Ammon's horn (tissue), 1 donor: ENCODE measurements at places on chromosomes 16 and 17.
A peak's percentile ranks its signal among the peaks of the same experiment; 100 is the strongest.

GRCh38 chr16:85522842-85523601 is 90.1 kb upstream of the GSE1 start:
- DNase-seq = no peak

DNA sequence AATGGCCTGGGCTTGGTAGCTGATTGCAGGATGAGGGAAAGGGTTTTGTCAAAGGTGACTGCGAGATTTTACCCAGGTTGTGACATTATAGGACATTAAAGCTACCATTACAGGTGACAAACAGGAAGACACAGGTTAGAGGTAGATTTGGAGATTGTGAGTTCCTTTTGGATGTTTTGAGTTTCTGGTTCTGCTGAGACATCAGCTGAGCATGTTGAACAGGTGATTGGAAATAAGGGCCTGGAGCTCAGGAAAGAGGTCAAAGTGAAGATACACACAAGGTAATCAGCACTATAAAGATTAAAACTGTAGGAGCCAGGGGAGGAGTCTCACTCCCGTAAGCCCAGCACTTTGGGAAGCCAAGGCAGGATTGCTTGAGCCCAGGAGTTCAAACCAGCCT is 6.0 kb downstream of the GSDMA start:
- no peak for DNase-seq

- no peak for DNase-seq
These were observed 61.2 kb downstream of the MEAK7 start for GRCh38 chr16:84443166-84443802.

DNA sequence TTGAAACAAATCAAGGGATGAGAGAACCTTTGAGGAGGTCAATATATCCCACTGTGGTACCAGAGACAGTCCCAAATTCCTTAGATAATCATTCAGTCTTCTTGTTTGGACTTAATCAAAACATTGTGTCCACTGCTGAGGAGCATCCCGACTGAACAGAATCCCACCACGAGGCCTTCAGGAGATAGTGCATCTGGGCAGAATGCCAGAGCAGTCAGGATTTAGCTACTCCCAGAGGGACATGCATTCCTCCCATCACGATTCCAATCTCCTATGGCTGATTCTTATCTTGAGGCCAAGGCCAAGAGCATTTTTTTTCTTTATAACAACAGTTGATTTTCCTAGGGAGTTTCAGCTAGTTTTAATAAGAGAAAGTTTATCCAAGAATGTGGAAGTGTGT is 87.4 kb upstream of the COX10 start:
- DNase-seq = no peak

- no peak for DNase-seq
These were observed 57.9 kb upstream of the C17orf78 start for GRCh38 chr17:37317867-37318266.

DNA sequence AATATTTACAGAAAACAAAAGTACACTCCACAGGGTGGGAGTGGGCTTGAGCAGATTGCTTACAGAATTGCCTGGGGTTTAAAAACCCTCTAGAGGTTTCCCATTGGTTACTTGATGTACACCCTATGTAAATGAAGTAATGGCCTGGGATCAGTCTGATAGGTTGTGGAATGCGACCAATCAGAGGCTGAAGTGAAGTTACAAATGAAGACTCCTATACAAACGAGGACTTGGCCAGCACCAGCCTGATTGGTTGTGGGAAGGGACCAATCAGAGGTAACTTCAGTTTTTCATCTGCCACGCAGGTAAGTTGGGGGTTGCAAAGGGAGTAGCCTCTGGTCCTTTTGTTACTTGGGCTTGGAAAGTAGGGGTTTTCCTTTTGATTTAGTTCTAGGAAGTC is 8.8 kb downstream of the EEF2K start:
- no peak for DNase-seq

DNA sequence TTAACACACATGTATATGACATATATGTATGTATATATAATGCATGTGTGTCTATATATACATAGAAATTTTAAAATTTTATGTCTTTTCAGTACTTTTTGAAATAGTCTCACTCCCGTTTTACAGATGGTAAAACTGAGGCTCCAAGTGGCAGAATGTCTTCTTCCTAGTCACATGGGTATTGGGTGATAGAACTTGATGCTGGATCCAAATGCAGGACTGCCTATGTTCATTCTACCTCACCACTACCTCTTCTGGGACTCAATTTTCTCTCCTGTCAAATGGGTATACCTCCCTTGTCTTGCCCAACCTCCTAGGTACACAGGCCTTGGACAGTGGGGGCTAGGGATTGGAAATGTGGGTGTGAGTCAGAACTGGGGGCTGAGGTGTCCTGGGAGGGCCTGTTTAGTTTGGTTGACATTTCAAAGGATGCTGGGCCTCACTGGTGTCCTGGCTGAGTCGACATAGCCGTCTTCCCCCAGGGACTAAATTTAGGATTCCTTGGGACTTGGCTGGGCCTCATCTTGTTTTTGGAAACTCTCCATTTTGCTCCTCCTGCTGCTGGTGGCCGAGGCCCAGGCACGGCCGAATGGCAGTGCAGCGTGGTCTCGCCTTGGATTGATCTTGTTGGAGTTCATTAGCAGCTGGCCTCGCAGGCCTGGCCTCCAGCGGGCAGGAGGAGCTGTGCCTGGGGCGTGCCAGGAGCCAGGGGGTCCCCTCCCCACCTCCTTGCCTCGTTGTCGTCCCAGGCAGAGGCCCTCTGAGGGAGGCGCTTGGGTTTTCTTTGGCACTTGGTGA is 25.9 kb downstream of the NKD1 start:
- peak; percentile 53 for DNase-seq

GRCh38 chr16:31010585-31011325 is at the start of gene STX1B:
STX1B (minus strand) TSS chr16:31010638; CDS start chr16:31010396, 242 bp downstream.
- DNase-seq = peak; percentile 67

DNA sequence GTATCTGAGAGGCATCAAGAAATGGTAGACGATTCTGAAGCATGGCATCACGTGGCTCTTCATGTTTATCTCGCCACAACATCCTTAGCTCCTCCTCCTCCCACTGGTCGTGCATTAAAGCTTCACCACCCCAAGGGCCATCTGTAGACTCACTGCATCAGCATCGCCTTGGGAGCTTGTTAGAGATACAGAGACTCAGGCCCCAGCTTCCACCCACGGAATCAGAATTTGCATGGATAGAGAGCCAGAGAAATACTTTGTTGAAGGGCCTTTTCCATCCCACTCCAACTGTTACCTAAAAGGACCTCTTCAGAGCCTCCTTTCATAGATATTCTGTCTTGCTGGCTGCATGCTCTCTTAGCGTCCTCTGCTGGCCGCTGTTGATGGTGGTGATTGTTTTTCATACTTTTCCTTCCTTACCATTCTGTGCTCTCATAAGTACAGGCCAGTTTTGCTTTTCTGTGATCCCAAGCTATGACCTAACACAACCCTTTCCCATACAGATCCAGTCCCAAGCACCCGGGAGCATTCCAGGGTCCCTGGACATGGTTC is 1049.4 kb upstream of the EEF2KMT start:
- DNase-seq = no peak

DNA sequence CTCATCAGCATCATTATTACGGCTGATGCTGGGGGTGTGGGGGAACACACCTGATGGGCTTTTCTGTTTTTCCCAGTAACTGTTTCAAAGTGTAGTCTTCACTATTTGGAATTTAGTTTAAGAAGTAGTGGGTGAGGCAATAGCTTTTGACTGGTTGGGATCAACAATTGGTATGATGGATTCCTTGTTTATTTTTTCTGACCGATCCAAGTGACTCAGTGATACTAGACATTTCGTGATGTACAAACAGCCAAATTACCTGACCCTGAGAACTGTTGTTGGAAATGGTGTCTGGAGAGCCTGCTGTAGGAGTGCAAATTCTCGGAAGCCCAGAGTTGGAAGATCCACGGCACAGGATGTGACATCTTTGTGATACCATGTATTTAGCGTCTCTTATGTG is 204.2 kb downstream of the PRKCA start:
- no peak for DNase-seq

GRCh38 chr16:84925092-84925772 is 86.1 kb downstream of the ZDHHC7 start:
- peak; percentile 43 for DNase-seq

DNA sequence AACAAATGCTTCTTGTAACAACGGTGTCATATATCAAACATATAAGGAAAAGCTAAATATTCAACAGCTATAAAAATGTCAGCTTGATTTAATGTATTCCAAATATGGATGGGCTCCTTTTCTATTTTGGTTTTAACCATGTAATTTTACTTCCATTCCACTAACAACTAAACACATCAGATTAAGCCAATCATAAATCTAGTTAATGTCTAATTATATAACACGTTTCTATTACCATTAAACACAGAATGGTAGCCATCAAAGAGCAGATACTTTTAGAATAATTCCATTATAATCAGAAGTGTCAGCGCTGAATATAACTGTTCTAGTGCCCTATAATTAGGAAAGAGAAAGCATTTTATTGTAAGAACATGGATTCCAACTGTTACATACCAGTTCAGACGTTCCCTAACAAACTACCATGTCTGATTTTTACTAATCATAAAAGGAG is 10.0 kb downstream of the CMC2 start:
- DNase-seq = no peak

GRCh38 chr17:27627514-27627913 is 3.5 kb upstream of the LGALS9 start:
- DNase-seq = no peak

DNA sequence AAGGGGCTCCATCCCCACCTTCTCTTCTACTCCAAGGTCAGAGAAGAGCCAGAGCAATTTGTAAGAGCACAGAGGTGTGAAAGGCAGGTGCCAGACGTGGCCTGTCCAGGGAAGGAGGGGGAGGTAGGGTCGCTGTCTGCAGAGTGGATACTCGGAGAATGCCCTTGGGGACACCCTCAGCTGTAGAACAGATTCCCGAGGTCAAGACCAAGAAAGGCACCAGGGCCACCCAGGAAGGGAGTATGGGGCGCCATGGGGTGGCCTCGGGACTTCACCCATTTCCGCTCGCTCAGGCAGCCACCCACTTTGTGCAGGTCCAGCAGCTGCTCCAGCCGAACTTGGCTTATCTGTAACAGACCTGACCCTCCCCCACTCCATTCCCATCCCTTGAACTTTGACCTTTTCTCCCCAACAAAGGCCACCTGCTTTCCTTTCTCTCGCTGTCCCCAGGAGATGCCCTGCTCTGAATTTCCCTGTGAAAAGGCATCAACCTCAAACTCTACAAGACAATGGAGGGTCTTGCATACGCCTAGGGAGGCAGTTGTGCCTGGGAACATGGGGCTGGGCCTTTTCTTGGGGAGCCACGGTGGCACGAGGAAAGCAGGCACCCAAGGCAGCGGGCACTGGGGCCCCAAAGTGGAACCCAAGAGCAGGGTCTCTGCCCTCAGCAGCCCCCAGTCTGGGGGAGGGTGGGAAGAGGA is 11.3 kb upstream of the AXIN2 start:
- no peak for DNase-seq

GRCh38 chr17:62966426-62967204 is 580 bp downstream of the TANC2 start:
- peak; percentile 40 for DNase-seq

GRCh38 chr16:10466313-10466712 is 80.5 kb downstream of the ATF7IP2 start:
- no peak for DNase-seq

DNA sequence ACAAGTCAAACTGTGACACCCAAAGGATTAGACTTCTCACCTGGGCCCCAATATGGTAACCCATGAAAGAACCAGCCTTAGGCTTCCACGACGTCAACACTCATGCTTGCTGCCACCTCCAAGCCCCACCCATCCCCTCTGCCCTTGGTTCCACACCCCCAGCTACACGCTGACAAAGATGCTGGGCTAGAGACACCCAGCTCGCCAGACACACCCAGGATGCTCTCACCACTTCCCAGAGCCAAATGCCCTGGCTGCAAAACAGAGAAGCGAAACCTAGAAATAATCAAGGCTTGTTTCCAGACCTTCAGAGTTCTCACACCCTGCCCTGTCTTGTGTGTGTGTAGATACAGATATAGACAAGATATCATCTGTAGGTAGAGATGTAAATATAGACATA is 26.0 kb upstream of the ADCY9 start:
- peak; percentile 18 for DNase-seq

DNA sequence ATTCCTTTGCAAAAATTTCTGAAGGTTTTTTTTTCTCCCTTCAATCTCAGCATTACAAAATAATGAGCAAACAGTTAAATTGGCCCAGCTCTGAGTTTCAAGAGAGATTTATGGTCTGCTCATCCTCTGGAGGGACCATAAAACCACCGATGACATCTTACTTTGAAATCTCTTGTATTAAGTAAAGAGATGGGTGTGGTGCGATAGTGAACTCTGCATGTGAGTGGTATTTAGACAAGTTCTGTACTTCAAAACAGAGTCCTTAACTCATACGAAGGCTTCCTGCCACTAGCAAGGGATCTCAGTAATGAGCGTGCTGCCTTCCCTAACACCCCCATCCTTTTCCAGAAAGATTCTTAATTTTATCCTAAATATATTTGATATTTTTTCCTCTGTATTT is 2.1 kb downstream of the FAM20A start:
- DNase-seq = no peak

DNA sequence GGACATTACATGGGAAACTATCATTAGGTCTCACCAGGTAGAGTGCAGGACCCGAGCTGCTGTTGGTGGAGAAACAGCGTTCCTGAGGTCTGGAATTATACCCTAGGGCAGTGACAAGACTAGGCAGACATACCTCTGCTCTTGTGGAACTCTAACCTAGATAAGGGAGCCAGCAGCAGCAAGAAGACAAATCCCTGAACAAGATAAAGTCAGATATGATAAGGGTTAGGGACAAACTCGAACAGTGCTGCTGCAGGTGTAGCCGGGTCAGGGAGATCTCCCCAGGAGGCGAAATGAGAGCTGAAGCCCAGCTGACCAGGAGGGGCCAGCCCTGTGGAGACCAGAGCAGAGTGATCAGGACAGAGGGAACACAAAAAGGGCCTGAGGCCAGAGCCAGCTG is 34.7 kb downstream of the ARSG start:
- no peak for DNase-seq
